ENCODE measurements at places on chromosomes 16 and 17.

DNA sequence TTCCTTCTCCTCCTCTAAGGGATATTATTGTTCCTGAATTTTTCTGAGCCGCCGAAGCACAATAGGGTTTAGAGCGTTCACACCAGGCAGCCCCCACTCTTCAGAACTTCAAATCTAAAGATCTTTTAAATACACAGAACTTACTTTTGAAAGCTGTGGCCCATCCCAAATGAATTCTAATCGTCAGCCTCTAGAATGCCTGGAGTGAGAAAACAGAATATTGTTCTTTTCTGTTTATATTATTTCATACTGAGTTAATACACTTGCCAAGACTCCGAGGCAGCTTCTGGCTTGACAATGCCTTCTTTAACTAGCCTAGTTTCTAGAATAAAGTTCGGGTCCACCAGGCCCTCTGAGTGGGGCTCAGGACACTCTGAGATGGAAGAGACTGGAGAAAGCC is 405.6 kb downstream of the WWOX start:
- DNase-seq, result no peak

- DNase-seq, result no peak
These were observed 1.8 kb upstream of the SLC4A1 start for GRCh38 chr17:44269535-44270240.

- no peak for DNase-seq
These were observed 29.7 kb upstream of the MRPS23 start for GRCh38 chr17:57879437-57880085.

- DNase-seq, result peak; percentile 64
These were observed 120.0 kb upstream of the TBX2 start for GRCh38 chr17:61279476-61280145.

GRCh38 chr17:61284746-61285145 is 114.9 kb upstream of the TBX2 start:
- DNase-seq, result no peak

DNA sequence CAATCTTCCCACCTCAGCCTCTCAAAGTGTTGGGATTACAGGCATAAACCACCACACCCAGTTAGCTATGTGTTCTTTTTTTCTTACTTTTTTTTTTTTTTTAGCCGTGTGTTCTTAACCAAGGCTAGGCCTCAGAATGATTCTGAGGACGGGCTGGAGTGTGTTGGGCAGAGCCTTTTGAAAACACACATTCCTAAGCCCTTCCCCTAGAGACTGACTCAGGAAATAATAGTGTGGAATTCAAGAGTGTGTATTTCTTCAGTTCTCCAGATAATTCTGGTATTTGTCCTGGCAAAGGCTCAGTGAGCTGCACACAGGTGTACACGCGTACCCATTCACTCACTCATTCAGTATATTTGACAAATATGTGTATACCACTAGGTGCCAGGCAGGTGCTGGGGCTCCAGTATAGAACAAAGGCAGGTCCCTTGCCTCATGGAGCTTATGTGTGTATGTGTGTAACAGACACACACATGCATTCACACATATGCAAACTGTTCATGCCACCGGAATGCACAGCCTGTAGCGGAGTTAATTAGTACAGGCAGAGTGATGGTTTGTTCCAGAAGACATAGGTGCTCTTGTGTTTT is 19.4 kb upstream of the NFATC3 start:
- peak; percentile 93 for DNase-seq

DNA sequence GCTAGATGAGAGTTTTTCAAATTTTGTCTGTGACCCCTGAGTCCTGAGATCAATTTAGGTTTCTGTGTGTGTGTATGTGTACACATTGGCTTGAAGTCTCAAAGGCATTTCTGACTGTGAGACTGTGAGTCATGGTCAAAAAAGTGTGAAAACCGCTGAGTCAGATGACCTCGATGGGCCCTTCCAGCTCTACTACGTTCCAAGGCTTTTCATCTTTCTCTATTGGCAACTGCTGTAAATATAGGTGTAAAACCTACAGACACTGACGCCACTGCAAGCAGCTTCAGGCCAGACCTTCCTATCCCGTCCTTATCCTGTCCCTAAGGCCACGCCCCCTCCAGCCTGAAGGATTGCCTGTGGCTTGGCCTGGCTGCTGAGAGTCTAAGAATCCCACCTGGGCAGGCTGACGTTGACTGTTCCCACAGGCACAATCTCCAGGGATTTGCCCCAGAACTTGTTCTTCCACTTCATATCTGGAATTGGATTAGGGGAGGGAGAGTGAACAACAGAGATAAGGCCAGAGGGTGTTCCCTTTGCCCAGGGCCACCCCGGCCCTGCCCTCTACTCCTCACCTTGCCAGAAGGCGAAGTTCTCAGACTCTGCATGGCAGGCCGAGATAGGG is 11.3 kb downstream of the OSBPL7 start:
- peak; percentile 86 for DNase-seq

DNA sequence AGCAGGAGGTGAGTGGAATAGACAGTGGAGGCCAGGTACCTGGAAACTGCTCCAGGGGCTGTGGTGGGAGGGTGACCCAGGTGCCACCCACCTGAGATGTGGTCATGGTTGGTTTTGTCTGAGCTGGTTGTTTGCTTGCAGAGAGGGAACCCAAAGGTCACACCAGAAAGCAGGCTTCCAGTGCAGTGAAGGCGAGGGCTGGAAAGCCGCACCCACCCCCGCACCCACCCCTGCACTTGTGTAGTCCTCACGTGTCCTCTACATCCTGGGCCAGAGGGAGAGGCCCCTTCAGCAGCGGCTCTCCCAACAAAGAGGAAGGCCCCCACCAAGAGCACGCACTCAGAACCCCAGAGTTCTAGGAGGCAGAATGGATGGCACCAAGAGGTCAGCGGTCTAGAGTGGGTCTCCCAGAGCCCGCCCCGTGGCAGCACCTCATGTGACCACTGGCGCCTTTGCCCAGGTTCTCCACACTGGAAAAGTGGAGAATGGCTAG is 92.6 kb upstream of the CBX4 start:
- no peak for DNase-seq

- DNase-seq, result peak; percentile 22
These were observed 53.0 kb downstream of the XYLT1 start for GRCh38 chr16:17417740-17418139.
